ENCODE measurements at places on chromosomes 3 and 15. TPM values are rescaled to one million over a fixed set of nuclear protein-coding genes. Genes with fewer than 3 reads are reported as not detected.

The ZNF620 gene
- total RNA-seq: 6.9 TPM

The PLA2G4B gene
- total RNA-seq: 8.6 TPM

The HDGFL3 gene
- total RNA-seq: 16.3 TPM

The CYP11A1 gene
- not detected for total RNA-seq

The ZCWPW2 gene
- total RNA-seq: 0.18 TPM

The EAF2 gene
- total RNA-seq: 39.3 TPM

The SLC38A3 gene
- total RNA-seq: not detected

The PDIA5 gene
- 24.0 TPM for total RNA-seq

The TWF2 gene
- 107 TPM for total RNA-seq

The DLL4 gene
- not detected for total RNA-seq

The WDR49 gene
- total RNA-seq: 0.30 TPM

The COL6A5 gene
- not detected for total RNA-seq

The CCR1 gene
- 3.7 TPM for total RNA-seq

The RHCG gene
- total RNA-seq: not detected

The SH2D7 gene
- total RNA-seq: 0.11 TPM

The PYGO1 gene
- not detected for total RNA-seq

The MST1R gene
- total RNA-seq: 2.1 TPM

The GCSAM gene
- total RNA-seq: 2.3 TPM

The MOBP gene
- total RNA-seq: not detected

The XCR1 gene
- 0.05 TPM for total RNA-seq

The IL20RB gene
- total RNA-seq: 1.2 TPM

The CCDC54 gene
- not detected for total RNA-seq

The FMN1 gene
- 0.07 TPM for total RNA-seq

The LRRIQ4 gene
- total RNA-seq: not detected

The MYZAP gene
- 0.14 TPM for total RNA-seq

The LSAMP gene
- not detected for total RNA-seq

The CAPN3 gene
- total RNA-seq: 3.1 TPM

The IGDCC3 gene
- not detected for total RNA-seq

The CP gene
- not detected for total RNA-seq

The SI gene
- total RNA-seq: not detected

The SLC28A2 gene
- total RNA-seq: not detected

The RETNLB gene
- not detected for total RNA-seq

The SLC24A5 gene
- total RNA-seq: not detected

All from T-helper 2 cell treated with Interferon-gamma antibody and Interleukin-4, amounts not matched to agents 100 ng/mL and 5 ng/mL, for 36 hours (primary cell).